ENCODE measurements at places on chromosomes 1 and 21.

DNA sequence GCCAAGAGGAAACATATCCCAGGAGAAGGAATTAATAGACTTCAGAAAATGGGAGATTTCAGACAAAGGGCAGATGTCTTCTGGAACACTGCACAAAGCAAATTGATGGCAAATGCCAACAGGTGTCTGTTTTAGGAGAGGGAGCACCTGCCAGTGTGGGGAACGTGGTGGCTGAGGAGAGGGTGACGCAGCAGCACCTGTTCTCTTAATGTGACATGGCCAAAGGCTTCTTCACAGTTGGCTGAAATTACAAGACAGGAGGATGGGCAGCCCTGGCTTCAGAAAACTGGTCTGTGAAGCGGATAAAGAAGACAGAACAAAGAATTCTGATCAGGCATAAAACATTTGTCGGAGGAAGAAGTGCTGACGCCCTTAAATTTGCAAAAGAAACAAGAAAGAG lies 178.7 kb upstream of the RUNX1 start:
- DNase-seq, result peak; percentile 60

- DNase-seq, result no peak
Observed at GRCh38 chr1:149887456-149888246, 11.7 kb upstream of the BOLA1 start.

DNA sequence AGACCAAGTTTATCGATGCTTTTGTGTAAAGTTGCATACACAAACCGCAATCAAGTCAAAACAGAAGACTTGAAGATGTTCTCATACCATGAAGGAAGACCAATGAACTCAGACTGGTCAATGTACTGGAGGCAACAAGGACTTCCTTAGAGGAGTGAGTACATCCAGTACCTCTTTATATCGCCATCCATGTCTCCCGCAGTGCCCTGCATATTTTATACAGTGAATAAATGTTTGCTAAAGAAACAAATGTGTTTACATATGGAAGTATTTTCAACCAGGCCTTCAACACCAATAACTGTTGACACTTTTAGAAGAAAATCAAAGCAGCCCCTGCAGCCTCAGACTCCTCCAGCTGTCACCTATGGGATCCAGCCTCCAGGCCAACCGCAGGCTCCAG lies 125.6 kb downstream of the SMYD3 start:
- DNase-seq, result no peak

- DNase-seq, result no peak
Observed at GRCh38 chr21:34890724-34891612, 158.1 kb downstream of the RUNX1 start.

- no peak for DNase-seq
Observed at GRCh38 chr1:202367271-202367670, 18.8 kb downstream of the PPP1R12B start.

All from DND-41 (cell line).